BE2C (cell line): ENCODE measurements at places on chromosomes 16 and 17.

DNA sequence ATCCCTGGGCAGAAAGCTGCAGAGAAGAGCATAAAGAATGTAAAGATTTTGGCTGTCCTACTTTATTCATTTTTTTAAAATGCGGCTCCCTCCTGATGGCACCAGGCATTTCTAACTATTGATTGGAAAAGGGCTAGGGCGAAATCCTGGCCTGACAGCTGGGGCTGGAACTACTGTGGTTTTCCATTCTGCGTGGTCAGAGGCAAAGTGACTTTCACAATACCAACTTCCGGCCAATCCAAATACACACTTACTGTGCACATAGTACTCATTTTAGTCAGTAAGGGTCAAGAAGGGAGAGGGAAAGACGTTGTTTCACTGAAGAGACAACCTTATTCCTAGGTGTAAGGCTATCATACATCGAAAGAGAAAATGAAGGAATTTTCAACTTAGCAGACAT lies 113.8 kb upstream of the PMFBP1 start:
- DNase-seq, result no peak

- no peak for DNase-seq
Measured at GRCh38 chr17:72667096-72668063, 425.1 kb downstream of the SLC39A11 start.

GRCh38 chr17:72837335-72837734 lies 255.2 kb downstream of the SLC39A11 start:
- no peak for DNase-seq

- DNase-seq, result no peak
Measured at GRCh38 chr17:51815097-51815496, 343.4 kb downstream of the CA10 start.

DNA sequence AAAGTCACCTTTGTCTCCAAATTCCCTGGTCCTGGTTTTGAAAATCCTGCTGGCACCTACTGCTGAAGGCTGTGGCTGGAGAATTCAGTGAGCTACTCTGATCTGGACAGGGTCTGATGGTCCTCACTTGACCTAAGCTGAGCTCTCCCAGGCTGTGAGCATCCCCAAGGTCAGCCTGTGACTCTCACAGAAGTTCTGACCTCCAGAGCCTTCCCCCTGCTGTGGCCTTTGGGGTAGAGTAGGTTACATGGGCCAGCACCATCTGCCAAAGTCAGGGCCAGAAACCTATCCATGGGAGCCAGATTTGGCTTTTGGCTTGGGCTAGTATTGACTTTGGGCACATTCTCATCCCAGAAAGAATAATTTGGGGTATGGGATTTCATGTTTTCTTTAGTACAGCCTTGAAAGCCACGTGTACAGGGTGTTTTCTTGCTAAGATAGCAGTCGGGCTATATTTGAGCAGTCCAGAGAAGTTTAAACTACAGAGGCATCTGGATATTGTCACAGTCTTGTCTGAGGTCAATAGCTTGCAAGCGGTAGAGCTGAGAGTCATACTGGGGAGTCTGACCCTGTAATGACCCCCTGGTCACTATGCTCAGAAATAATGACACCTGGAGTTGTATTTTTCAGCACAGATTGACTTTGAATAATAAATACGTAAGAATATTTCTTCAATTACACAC lies 6.2 kb upstream of the AGRP start:
- DNase-seq, result no peak

DNA sequence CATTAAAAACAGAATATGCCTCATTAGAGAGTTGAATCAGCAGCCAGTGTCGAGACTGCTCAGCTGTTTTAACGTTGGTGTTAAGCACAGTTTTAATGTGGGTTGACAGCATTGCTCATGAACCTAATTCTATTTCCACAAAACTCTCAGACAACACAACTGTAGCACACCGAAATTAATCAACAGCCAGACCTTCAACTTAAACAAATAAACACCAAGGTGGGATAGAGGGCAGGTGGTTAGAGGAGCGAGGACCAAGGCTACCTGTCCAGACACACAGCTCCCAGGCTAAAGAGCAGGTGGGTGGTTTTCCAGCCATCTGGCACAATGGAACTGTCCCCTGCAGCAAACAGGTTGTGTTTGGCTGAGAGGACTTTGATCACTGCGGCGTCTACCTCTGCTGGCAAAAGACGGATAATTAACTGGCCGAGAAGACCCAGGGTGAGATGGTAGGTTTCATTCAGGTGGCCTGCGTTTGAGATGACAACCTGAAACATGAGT lies 69.6 kb upstream of the ATP2A3 start:
- DNase-seq, result no peak

DNA sequence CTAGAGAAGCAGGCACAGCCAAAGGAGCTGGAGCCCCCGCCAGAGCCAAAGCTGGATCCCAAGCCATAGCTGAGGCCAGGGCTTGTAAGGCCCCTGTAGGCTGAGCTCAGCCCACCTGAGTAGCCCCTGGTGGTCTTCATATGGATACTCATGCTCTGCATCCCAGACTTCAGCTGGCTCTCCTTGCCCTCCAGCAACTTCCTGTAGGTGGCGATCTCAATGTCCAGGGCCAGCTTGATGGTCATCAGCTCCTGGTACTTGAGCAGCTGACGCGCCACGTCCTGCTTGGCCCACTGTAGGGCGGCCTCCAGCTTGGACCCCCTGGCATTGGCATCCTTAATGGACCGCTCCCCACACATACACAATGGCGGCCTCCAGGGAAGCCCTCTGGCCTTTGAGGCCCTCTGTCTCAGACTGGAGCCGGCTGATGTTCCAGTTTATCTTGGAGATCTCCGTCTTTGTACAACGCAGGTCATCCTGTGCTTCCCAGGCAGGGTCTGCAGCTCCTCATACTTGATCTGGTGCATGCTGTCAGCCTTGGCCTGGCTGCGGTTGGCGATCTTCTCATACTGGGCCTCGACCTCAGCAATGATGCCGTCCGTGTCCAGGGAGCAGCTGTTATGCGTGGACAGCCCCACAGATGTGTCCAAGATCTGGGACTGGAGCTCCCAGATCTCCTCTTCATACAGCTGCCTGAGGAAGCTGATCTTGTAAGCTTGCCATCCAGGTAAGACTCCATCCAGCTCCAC lies 28.9 kb downstream of the IKZF3 start:
- no peak for DNase-seq

DNA sequence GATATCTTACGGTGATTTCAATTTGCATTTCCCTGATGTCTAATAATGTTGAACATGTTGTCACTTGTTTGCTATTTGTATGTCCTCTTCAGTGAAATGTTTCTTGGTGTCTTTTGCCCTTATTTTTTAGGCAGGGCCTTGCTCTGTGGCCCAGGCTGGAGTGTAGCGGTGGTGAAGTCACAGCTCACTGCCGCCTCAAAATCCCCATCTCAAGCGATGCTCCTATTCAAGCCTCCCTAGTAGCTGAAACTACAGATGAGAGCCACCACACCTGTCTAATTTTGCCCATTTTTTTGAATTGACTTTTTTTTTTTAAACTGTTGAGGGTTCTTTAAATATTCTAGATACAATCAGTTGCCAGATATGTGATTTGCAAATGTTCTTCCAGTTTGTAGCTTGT lies 8.3 kb downstream of the UBE2G1 start:
- DNase-seq, result no peak

DNA sequence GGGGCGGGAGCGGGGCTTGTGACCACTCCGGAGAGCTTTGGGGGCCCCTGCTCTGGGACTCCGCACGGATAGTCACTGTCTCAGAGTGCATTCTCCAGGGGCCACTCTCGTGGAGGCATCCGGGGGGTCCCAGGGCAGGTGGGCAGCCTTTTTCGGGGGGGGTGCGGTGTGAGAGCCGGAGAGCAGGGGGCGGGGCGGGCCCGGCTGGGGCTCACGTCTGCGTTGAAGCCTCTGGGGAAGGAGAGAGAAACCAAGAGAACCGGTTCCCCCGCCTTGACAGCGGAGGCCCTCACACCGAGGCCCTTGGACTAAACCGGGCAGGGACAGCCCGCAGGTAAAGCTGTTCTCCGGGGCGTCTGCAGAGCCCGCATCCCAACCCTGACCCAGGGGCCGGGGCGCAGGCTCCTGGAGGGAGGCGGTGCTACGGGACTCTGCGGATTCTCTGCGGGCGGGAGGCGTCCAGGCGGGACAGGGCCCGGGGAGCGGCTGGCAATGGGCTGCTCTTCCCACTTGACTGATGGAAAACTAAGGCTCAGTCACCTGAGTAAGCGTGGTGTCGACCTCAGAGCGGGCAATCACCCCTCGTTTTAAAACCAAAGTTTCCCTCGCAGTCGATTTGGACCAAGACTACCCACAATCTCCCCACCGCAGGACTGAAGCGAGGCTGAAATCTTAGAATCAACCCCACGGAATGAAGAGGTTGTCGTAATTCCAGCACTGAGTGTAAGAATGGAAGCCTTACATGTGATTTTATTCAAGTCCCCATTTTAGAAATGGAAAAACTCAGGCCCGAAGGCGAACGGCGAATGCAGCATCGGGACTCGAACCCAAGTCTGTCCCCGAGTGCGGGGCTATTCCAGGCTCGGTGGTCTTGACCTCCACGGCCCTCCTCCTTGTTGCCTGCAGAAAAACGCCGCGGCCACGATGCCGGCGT lies 49.6 kb upstream of the AMZ2 start:
- no peak for DNase-seq

DNA sequence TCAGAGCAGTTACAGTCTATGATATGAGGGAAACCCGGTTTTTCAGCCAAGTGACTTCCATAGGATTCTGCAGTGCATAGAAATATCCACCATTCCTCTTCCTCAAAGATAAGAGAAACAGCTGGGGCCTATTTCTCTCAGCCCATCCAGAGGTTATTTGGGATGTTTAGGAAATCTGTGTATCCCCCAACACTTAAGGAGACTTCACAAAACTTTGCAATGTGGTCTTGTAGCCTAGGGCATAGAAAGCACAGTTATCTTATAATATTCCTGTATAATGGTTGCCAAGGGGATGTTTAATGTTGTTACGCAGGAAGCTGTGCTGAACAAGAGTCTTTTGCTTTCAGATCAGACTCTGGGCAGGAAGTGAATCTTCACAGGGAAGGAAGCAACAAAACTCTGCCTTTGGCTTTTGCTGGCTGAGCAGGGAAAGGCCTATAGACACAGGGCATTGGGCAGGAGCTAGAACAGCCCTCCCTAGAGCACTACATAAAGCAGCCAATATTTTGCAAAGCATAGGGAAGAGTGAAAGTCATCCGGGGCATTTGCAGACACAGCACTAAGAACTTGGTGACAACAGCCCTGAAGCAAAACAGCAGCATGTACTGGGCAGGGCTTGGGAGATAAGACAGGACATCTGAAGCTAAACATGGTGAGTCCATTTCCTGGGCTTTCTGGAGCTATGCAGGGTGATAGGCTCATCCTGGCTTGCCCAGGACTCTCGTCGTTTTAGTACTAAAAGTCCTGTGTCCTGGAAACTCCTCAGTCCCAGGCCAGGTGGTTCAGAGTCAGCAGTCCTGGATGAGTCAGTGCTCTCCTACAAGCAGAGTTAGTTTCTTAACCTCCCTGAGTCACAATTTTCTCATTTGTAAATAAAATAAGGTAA lies 18.7 kb upstream of the BEAN1 start:
- DNase-seq, result peak; percentile 44

GRCh38 chr16:2964475-2965336 lies 631 bp downstream of the KREMEN2 start:
- DNase-seq, result peak; percentile 99

GRCh38 chr17:50361561-50362480 lies 11.2 kb downstream of the MRPL27 start:
- DNase-seq, result peak; percentile 59

DNA sequence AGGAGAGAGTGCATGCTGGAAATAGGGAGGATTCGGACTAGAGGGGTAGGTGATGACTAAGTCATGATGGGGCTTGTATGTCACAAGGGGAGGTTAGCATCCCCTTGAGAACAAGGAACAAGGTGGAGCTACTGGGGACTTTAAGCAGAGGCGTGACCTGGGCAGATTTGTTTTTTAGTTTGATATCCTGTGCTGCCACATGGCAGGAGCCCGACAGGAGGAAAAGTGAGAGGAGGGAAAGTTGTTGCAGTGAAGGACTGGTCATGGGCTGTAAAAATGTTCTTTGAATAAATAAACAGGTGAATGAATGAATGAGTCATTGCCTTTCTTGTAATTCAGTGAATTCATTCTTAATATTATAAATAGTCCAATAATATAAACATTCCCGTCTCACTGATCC lies 365.1 kb upstream of the CDH5 start:
- no peak for DNase-seq

DNA sequence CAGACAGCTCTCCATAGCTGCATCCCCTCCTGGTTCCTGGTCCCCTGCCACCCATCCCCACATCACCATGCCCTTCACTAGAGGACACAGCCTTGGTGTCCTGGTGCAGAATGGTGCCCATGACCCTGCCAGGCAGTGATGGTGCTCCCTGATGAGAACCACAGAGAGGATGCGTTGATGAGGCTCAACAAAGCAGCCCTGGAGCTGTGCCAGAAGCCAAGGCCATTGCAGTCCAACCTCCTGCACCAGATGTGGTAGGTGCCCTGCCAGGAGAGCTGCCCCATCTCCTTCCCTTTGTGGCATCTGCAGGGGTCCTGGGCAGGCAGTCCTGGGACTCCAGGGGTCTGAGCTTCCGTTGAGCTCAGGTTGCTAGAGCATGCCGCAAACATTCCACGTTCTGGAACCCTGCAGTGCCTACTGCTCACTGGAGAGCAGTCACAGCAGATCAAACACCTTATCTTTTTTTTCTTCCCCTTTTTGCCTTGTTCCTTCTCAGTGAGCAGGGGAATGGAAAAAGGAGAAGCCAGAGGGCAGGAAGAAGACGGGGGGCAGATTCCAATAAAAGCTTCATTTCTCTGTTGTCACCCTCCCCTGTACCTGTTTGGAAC lies 5.3 kb upstream of the EPN3 start:
- DNase-seq, result no peak

DNA sequence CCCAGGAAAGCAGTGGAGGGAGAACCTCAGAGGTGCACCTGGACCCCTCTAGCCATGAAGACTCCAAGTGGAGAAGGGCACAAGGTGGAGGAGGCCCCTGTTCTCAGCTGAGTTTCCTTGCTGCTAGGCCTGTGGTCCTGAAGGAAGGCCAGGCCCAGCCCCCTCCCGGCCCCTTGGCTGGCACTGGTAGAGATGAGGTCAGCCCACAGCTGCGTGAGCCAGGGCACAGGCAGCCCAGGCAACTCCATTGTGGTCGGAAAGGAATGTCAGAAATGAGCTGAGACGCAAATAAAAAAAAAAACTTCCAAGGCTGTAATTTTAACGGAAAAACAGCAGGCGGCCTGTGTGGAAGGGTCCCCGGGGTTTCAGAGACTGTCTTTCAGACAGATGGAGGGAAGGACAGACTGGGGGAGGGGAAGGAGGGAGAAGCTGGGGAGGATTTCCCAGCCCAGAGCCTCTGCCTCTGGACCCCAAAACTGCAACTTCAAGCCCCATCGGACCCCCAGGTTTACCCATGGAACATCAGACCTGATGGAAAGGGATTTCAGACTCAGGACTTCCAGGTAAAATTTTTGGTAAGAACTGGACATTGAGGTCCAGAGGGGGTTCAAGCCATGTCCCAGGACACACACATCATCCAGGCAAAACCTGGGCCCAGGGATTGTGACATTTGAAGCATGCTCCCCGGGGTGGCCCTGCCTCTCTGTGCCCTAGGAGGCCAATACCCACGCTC lies 25.6 kb upstream of the MRPS23 start:
- DNase-seq, result peak; percentile 64
